Testis (tissue), 5 donors: ENCODE measurements at places on chromosomes 3 and 15. TPM values are rescaled to one million over a fixed set of nuclear protein-coding genes. Genes with fewer than 3 reads are reported as not detected.

DNA sequence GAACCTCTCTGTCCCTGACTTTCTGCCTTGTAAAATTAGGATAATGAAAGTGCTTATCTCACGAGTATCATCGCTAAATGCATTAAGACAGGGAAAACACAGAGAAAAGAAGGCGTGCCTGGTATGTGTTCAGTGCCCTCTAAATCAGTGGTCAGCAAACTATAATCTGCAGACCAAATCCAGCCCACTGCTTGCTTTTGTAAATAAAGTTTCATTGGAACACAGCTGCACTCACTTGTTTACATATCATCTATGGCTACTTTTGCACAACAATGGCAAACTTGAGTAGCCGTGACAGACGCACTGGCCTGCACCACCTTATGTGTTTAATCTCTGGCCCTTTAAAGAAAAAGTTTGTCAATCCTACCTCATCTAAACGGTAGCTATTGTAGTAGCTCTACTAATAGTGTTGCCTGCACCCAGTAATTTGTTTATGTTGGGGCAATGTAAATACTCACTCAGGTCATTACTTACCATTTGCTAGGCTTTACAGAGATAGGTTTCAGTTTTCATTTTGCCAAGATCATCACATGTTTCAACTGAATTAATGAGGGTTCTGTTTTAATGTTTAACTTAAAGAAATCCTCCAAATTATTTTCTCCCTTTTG lies 229.4 kb downstream of the FEZF2 start:
- no peaks in the 10 kb centered on the region for H3K36me3 ChIP-seq
- H3K27me3 ChIP-seq = no peaks in the 10 kb centered on the region
- DNase-seq = no peak
- H3K4me3 ChIP-seq = no peak overlapping the region
- no peak overlapping the region for H3K27ac ChIP-seq

The HCLS1 gene
- total RNA-seq = 17.3 TPM

- no peaks in the 10 kb centered on the region for H3K27me3 ChIP-seq
- no peaks in the 10 kb centered on the region for H3K4me1 ChIP-seq
- H3K27ac ChIP-seq = no peak overlapping the region
- no peak for DNase-seq
- H3K4me3 ChIP-seq = no peak overlapping the region
- H3K36me3 ChIP-seq = no peaks in the 10 kb centered on the region
Observed at GRCh38 chr3:112802338-112802737, 44.3 kb downstream of the CD200R1L start.

DNA sequence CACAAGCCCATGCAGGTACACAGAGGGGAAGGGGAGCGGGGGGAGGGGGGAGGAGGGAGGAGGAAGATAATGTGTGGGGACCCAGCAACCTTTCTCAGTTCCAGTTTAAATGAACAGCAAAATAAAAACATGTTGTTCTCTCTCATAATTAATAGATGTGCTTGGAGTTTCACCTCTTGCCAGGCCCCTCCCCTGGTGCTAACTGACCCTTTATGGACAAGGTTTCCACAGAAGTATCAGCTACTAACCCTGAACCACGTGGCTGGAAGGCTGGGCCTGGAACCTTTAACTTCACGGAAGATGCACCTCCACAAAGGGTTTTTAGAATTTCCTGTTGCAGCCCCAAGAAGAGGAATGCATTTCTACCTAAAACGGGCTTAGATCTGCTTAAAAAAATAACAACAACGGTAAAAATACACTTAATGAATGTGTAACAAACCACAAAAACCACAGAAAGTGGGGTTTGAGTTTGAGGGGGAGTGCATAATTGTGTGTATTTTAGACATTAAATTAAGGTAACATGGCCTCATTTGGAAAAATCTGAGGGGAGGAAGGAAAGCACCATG lies 14.8 kb upstream of the SMAD3 start:
- no peak overlapping the region for H3K4me3 ChIP-seq
- H3K27ac ChIP-seq = peak overlapping the region; percentile 44
- peaks cover 27% of the 10 kb centered on the region for H3K4me1 ChIP-seq

DNA sequence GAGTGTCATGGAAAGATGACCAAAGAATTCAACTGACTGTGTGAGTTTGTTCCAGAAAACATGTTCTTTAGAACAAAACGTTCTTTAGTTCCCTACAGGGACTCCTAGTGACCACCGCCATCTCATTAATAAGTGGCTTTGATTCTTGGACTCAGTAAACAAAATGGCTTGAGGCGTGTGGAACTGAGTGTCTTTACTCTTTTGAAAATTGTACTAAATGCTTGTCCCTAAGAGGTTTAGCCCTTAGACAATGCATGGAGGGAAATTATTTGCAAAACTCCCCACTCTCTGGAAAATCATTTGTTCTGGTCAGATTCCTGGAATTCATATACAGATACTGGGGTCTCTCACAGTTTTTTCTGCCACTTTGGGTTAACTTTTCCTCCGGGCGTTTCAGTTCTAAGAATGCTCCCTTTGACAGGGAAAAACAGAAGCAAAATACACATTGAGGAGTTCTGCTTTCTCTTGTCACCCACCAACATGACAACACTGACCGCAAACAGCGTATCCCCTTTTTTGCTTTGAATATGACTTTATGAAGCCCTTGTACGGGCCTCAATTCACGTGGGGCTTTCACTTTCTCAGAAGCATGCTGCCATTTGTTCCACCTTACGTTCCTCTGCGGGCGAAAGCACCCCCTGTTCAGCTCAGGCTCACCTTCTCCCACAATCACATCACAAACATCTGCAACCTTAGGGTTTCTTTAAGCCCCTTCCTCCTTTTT lies 15.3 kb upstream of the NRROS start:
- H3K4me3 ChIP-seq = no peak overlapping the region
- H3K4me1 ChIP-seq = peaks cover 8% of the 10 kb centered on the region
- H3K36me3 ChIP-seq = no peaks in the 10 kb centered on the region
- no peak for DNase-seq

GRCh38 chr3:114151091-114151490 lies 27.8 kb downstream of the DRD3 start:
- no peak overlapping the region for H3K27ac ChIP-seq
- no peaks in the 10 kb centered on the region for H3K4me1 ChIP-seq
- no peak overlapping the region for H3K4me3 ChIP-seq
- H3K36me3 ChIP-seq = no peaks in the 10 kb centered on the region
- no peaks in the 10 kb centered on the region for H3K27me3 ChIP-seq

The GOLGA8K gene
- 10.5 TPM for total RNA-seq

DNA sequence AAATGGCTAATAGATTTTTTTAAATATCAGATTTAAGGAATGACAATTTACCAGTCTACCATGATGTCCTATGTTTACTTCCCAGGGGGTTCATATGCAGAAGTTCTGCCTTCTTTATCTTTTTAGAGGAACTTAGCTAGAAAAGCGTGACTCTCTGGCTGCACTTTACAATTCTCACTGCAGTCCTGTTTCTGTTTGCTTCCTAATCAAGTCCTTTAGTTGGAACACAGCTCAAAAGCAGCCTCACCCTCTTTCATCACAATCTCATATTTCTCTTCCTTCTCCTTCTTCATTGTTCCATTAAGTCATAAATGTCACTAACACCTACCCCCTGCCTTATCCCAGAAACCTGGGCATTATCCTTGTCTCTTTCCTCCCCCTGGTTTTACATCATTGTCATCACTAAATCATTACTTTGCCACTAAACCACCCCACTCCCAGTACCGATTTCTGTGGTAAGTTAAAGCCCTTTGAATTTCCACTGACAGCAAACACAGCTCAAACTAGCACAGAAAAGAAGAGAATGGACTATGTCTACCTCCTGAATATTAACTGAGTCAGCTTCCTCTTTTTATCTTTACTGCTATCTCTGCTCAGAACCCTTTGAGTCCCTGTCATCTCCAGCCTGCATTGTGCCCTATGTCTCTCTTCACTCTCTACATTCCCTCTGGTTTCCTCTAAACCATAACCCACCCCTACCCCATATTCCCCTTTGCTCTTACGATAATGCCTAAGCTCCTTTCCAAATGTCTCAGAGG lies 13.8 kb upstream of the PPP4R2 start:
- no peak for DNase-seq
- no peak overlapping the region for H3K27ac ChIP-seq
- no peaks in the 10 kb centered on the region for H3K36me3 ChIP-seq
- no peak overlapping the region for H3K4me3 ChIP-seq
- H3K27me3 ChIP-seq = no peaks in the 10 kb centered on the region
- no peaks in the 10 kb centered on the region for H3K4me1 ChIP-seq

GRCh38 chr3:124886168-124887056 lies 753 bp downstream of the ITGB5 start:
- peak overlapping the region; percentile 90 for H3K27ac ChIP-seq
- no peaks in the 10 kb centered on the region for H3K27me3 ChIP-seq
- no peaks in the 10 kb centered on the region for H3K36me3 ChIP-seq
- DNase-seq = peak; percentile 52

The FEZF2 gene
- total RNA-seq = not detected

GRCh38 chr3:62553811-62554210 lies 180.5 kb upstream of the FEZF2 start:
- H3K36me3 ChIP-seq = no peaks in the 10 kb centered on the region
- DNase-seq = no peak
- no peaks in the 10 kb centered on the region for H3K27me3 ChIP-seq

DNA sequence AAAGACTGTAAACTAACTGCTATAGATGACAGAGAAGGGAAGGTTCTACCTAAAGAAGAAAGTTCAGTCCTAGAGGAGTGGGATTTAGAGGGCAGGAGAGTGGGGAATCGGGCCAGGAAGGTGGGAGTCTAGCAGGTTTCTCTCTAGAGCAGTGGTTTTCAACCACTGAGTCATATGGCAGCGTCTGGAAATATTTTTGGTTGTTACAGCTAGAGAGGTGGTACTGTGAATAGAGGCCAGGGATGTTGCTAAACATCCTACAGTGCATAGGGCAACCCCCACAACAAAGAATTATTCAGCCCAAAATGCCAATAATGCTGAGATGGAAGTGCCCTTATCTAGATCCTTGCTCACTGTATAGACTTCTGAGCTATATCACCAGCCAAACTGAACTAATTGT lies 28.7 kb downstream of the ATP1B3 start:
- H3K4me3 ChIP-seq = no peak overlapping the region
- H3K27ac ChIP-seq = no peak overlapping the region
- H3K36me3 ChIP-seq = no peaks in the 10 kb centered on the region
- no peaks in the 10 kb centered on the region for H3K27me3 ChIP-seq
- H3K4me1 ChIP-seq = no peaks in the 10 kb centered on the region

DNA sequence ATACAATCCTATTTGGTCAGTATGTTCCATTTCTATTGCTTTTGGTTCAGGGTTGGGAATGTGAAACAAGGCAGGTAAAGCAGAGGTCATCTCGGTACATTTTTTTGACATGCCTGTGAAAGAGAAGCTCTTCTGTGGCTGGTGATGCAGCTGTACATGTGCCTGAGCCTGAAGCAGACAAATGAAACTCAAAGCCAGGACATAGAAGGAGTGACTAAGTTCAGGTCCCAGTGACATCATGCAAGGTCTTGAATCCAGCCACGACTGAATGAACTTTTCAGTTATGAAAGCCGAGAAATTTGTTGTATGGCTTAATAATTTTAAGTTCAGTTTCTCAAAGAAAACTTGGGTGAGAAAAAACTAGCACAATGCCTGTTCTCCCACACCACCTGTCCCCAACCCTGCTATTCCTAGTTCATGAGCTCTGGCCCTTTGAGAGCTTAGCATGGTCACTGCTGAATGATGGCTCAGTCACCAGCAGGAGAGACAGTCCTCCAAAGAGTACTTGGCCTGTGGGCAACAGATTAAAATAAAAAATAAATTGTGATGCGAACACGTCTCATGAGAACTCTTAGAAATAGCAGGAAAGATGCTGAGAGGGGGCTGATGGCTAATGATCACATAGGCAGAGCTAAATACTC lies 600.2 kb upstream of the GRM7 start:
- H3K4me1 ChIP-seq = no peaks in the 10 kb centered on the region
- H3K4me3 ChIP-seq = no peak overlapping the region
- H3K36me3 ChIP-seq = no peaks in the 10 kb centered on the region
- H3K27ac ChIP-seq = no peak overlapping the region

- no peak for DNase-seq
- no peak overlapping the region for H3K4me3 ChIP-seq
- H3K27me3 ChIP-seq = no peaks in the 10 kb centered on the region
- H3K27ac ChIP-seq = no peak overlapping the region
- no peaks in the 10 kb centered on the region for H3K4me1 ChIP-seq
Observed at GRCh38 chr3:191234216-191234615, 35.2 kb downstream of the OSTN start.

DNA sequence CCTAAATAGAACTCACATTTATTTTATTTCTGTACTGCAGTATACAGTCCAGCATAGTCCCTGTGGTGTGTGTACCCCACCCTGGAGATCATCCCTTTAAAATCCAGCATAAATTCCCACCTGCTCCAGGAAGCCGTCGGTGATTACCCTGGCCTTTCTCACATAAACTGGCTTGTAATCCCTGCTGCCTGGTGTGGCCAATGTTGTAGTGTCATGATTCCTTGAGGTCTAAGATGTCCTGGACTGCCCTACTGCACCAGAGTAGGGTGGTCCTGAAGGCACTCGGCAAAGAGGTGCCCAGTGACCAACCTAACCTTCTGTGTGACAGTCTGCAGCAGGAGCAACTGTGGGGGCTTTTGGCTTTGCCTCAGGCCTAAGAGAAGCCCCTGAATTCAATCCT lies 58.9 kb downstream of the ITGA11 start:
- no peaks in the 10 kb centered on the region for H3K36me3 ChIP-seq
- no peak overlapping the region for H3K4me3 ChIP-seq
- no peak for DNase-seq

GRCh38 chr15:85377269-85377668 lies 3.1 kb upstream of the AKAP13 start:
- no peak overlapping the region for H3K4me3 ChIP-seq
- no peaks in the 10 kb centered on the region for H3K27me3 ChIP-seq
- DNase-seq = no peak
- H3K36me3 ChIP-seq = no peaks in the 10 kb centered on the region
- H3K27ac ChIP-seq = no peak overlapping the region

GRCh38 chr3:117814975-117815374 lies 1105.4 kb downstream of the TUSC7 start:
- no peak overlapping the region for H3K4me3 ChIP-seq
- no peaks in the 10 kb centered on the region for H3K27me3 ChIP-seq
- no peaks in the 10 kb centered on the region for H3K36me3 ChIP-seq
- H3K4me1 ChIP-seq = no peaks in the 10 kb centered on the region
- H3K27ac ChIP-seq = no peak overlapping the region
- DNase-seq = no peak

DNA sequence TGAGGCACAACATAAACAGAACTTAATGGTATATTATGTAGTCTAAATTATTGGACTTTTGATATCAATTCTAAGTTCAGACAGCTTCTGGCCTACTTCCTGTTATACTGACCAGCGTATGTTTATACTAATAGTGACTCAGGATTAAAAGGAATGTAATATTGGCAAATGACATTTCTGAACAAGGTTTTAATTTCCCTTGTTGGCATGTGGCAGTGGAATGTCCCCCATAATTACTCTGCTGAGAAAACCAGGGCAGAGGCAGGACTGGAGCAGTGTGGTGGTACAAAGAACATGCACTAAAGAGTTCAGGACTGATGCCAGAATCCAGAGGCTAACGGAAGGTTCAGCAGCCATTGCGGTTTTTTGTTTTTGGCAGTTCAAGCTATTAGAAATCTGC lies 184.0 kb downstream of the KCNAB1 start:
- H3K27me3 ChIP-seq = no peaks in the 10 kb centered on the region
- DNase-seq = no peak
- H3K27ac ChIP-seq = no peak overlapping the region
- H3K4me1 ChIP-seq = peaks cover 3% of the 10 kb centered on the region
- H3K36me3 ChIP-seq = no peaks in the 10 kb centered on the region
